ENCODE measurements at places on chromosomes 2 and 18.
A peak's percentile ranks its signal among the peaks of the same experiment; 100 is the strongest.

GRCh38 chr2:240689975-240690374 lies 1.7 kb upstream of the AQP12A start:
- no peak for DNase-seq

- DNase-seq, result no peak
These were observed 42.6 kb upstream of the CHST9 start for GRCh38 chr18:27227721-27228120.

DNA sequence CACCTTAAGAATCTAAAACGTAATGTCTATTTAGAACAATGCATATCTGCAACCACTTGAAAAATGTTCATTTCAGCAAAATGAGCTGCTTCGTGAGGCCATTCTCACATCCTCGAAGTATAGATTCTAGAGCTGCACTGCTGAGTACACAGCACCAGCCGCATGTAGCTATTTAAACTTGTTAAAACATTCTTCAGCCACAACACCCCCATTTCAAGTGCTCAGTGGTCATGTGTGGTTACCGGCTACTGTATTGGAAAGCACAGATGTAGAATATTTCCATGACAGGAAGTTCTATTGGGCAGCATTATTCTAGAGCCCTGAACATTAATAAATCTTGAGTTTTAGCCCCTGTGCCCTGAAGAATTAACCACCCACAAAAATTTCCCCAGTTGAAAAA lies 35.0 kb downstream of the SUMO1 start:
- DNase-seq, result no peak

DNA sequence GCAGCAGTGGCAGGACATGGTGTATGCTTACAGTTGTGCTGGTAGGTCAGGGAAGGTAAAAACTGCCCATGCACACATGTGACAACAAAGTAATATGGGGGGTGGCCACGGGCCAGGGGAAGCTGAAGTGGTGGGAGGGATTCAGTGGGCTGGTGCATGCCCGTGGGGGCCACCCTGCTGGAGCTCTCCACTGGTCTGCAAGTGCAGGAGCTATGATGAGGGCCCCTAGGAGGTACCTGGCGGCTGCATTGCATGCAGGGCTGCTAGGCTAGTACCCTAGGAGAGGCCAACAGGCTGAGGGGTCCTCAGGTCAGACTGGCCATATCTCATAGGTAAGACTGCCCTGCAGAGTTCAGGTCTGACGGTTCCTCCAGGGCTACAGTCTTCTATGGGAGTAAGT lies 265.9 kb downstream of the NUP35 start:
- no peak for DNase-seq

GRCh38 chr2:136067459-136067858 lies 50.5 kb downstream of the CXCR4 start:
- no peak for DNase-seq

DNA sequence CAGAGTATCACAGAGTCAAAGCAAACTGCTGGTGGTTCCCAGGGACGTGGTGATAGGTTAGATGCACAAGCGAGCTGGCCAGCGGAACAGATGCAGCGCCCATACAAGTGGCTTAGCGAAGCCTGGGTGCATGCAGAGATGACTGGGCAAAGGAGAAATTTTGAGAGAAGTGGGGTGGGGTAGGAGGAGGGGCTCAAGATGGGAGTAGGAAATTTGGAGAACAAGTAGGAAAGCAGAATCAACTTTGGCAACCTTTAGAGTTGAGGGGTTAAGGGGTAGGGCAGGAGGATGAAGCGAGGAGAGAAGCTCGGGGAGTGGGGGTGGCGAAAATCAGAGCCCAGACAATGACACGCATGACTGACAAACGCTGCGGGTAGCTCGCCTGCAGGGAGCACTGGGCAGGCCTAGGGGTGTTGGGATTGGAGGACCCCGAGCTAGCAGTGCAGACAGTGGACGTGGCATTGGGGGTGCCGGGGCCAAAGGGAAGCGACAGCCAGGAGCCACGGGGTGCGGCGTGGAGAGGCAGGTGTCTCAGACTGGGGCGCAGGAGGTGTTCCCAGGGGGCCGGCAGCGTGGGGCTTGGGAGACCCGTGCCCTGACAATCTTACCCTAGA lies 431 bp downstream of the FAM98A start:
- DNase-seq, result peak; percentile 48

DNA sequence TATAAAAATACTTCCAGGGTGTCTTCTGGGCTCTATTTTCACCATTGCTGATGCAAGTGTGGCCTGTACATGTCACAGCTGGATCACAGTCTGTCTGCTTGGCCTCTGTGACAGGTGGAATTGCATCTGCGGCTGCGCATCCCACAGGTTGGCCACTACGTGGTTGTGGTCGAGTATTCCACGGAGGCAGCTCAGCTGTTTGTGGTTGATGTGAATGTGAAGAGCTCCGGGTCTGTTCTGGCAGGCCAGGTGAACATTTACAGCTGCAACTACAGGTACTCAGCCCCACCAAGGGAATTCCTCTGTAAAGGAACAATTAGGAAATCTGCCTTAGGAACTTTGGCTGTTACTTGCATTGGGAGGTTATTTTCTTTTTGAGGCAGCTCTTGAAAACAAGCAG lies 144.5 kb downstream of the LAMA3 start:
- DNase-seq, result no peak

DNA sequence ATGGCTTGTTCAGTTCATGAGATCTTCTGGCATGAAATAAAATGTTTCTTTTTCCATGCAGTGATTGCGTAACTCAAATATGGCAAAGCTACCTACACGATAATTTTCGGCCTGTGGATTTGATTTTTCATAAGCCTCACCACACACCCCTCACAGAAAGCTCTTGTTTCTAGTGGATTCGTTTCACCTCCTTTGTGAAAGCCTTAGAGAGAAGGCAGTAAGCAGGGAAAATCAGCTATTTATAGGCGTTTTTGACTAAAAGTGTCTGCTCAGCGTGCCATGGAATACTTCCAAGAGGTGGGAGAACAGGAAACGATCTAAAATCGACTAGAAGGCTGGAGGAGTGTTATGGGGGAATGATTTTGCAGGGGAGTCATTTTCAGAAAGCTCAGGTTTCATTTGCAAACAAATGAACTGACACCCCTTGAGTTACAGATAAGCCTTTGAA lies 417.9 kb downstream of the TGIF1 start:
- DNase-seq, result no peak

DNA sequence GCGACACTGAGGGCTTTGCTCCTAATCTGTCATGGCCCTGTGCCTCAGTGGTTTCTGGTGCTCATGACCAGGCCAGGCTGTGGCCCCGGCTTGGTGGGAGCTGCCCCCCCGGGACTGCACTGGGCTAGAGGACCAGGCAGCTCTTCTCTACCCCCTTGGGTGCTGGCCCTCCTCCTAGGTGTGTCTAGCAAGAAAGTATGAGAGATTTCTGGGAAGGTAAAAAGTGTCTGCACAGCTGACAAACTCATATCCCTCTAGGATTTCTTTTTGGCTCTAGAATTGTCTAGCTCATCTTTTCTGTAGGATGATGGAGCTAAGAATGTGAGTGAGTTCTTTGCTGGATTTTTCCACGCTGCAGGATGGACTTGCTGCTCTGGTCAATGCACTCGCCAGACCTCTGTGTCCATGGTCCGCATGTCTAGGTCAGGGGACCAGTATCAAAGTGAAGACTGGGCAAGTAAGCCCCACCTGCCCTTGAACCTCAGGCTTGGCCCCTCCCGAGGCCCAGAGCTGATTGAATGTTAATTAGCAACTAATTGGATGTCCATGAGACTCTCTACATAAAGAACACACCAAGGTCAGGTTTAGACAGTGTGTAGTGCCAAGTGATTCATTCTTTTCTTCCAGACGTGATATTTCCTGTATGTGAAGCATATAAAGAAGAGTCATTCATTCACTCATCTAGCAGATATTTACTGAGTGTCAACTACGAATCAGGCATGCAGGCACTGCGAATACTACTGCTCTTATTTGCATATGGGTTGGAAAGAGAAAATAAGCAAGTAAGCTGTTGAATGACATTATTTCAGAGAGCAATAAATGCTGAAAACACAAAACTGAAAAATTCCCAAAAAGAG lies 15.6 kb upstream of the PSD4 start:
- peak; percentile 57 for DNase-seq

GRCh38 chr2:216551234-216552068 lies 52.8 kb downstream of the RPL37A start:
- no peak for DNase-seq

GRCh38 chr18:45441110-45441847 lies 174.0 kb upstream of the SLC14A2 start:
- no peak for DNase-seq

DNA sequence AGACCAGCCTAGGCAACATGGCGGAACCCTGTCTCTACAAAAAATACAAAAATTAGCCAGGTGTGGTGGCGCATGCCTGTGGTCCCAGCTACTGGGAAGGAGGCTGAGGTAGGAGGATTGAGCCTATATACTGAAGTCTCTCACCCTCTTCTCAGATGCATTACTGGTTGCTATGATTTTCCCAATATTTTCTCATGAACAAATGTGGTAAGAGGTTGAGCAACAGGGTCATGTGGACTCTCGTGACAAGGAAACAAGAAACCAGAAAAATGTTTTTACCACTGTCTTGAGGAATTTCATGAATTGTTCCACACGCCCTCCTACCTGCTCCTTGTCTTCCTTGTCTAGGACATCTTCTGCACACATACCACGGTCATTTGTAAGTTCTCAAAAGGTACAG lies 12.4 kb downstream of the LMAN2L start:
- no peak for DNase-seq

- no peak for DNase-seq
These were observed 70.0 kb downstream of the NAB1 start for GRCh38 chr2:190718652-190719526.

DNA sequence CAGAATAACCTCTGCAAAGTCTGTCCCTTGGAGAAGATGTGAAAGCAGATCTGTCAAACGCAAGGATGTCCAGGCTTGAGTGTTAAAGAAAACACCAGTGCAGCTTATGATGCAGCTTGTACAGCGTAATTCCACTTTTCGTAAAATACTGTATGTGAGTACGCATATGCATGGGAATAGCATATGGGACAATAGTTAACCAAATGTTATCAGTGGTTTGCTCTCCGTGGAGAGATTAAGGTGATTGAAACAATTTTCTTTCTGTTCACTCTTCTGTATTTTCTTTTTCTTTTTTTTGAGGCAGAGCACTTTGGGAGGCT lies 27.2 kb downstream of the ATOH8 start:
- no peak for DNase-seq

GRCh38 chr2:1915746-1916145 lies 171.4 kb upstream of the PXDN start:
- DNase-seq, result no peak

GRCh38 chr2:195490319-195490718 lies 166.7 kb upstream of the SLC39A10 start:
- no peak for DNase-seq

GRCh38 chr2:54657664-54658083 lies 65.8 kb upstream of the EML6 start:
- peak; percentile 71 for DNase-seq

DNA sequence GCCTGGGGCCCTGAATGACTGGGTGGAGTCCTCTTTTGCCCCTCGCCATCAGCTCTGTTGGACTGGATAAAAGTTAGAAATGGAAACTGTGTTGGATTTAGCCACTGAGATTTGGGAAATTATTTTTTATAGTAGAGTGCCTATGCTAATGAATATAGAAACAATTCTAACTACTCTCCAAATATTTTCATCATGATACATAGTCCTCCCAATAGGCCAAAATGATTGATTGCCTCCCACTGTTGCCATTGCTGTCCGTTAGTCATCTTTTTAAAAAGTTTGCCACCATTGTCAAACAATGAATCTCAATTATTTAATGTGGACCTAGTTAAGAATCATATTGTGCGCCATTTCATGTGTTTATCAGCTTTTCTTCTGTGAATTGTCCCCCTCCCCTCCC lies 417.0 kb downstream of the GALR1 start:
- no peak for DNase-seq

DNA sequence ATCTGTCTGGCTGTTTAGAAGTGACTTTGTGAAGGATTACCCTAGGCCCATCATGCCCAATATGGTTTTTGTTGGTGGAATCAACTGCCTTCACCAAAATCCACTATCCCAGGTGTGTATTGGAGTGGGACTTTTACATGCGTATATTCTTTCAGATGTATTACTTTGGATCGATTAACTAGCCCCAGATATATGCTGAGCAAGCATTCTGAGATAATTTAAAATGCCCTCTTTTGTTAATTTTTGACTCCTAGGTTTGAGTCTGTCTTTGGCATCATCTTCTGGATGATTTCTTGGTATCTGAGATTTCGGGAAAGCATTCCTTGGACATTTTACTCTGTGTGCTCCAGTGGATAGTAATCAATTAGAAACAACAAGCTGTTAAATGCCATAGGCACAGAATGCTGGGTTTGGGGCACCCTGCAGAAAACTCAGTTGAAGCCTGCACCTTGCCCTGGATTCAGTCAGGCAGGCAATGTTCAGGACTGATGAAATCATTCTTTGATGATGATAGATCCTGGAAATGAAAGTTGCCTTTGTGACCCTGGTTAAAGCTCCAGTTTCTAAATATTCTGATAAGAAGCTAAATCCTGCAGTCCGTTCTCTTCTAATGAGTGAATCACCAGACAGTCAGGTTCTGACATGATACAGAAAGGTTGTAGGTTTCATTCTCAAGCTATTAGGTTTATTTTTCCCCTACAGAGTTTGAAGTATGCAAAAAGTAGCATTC lies 1.1 kb downstream of the UGT1A1 start:
- no peak for DNase-seq

- no peak for DNase-seq
These were observed 560.7 kb downstream of the STK39 start for GRCh38 chr2:167686691-167687090.

- DNase-seq, result no peak
These were observed 49.9 kb upstream of the CYP1B1 start for GRCh38 chr2:38125842-38126241.

DNA sequence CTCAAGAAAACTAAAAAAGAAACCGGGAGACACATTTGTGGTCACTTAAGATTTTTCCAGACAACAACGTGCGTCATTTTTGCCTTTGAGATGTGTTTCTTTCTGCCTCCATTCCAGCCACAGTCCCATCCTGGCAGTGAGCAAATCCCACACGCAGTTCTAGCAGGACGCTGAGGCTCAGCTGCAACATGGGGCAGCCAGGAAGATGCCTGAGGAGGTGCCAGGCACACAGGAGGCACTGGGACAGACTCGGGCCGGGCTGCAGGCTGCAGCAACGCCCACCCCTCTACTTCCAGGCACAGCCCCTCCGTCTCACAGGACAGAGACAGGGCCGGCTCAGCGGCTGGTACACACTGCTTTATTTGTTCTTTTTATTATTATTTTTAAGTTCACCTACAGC lies 13.1 kb downstream of the KLF11 start:
- DNase-seq, result no peak

DNA sequence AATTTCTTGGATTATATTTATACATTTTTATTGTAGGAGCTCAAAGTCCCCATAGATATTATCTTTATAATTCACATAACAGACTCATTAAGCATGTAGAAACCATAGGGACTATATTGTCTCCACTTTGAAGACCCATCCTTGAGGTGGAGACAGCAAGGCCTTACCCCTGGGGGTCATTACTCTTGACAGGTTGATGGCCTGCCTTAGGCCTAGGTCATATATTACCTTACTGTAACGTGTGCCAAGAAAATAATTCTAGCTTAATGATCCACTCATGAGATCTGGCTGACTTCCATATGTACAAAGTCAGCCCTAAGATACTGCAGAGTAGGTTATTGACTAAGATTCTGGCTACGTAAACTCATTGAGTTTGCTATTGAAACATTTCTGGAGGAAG lies 65.4 kb upstream of the GLS start:
- no peak for DNase-seq
